ENCODE measurements at places on chromosomes 4 and X.

GRCh38 chr4:16160457-16160856 is 65.8 kb downstream of the TAPT1 start:
- no peak for DNase-seq

DNA sequence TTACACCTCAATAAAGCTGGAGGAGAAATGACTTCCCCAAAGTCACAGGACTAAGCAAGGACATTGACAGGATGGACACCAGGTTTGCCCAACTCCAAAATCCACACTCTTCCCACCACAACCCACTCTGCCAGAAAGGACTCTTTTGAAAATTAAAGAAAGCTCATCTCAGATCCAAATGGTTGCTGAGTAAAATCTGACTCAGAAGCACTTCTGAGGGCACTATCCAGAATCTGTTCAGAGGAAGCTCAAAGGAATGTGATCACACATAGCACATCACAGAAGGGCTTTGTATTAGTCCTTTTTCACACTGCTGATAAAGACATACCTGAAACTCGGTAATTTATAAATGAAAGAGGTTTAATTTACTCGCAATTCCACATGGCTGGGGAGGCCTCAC is 155.5 kb downstream of the RAB28 start:
- DNase-seq: no peak

- DNase-seq: no peak
Observed at GRCh38 chr4:39660757-39661156, 22.1 kb upstream of the SMIM14 start.

DNA sequence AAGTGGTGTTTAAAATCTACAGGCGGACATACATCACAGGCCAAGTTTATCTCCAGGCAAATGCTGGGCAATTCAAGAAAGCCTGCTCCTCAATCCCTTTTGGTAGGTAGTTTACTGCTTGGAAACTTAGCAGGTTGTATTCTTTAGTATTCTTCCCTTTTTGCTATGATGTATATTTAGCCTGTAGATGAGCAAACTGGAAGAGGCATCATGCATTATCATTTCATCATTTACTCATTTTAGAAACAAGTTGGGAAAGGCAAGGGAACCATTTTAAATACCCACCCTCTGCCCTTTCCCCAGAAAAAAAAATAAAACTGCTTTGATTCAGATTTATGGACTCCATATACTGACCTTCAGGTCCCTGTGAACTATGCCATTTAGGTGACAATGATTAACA is 213.2 kb downstream of the CAMK2D start:
- DNase-seq: no peak

DNA sequence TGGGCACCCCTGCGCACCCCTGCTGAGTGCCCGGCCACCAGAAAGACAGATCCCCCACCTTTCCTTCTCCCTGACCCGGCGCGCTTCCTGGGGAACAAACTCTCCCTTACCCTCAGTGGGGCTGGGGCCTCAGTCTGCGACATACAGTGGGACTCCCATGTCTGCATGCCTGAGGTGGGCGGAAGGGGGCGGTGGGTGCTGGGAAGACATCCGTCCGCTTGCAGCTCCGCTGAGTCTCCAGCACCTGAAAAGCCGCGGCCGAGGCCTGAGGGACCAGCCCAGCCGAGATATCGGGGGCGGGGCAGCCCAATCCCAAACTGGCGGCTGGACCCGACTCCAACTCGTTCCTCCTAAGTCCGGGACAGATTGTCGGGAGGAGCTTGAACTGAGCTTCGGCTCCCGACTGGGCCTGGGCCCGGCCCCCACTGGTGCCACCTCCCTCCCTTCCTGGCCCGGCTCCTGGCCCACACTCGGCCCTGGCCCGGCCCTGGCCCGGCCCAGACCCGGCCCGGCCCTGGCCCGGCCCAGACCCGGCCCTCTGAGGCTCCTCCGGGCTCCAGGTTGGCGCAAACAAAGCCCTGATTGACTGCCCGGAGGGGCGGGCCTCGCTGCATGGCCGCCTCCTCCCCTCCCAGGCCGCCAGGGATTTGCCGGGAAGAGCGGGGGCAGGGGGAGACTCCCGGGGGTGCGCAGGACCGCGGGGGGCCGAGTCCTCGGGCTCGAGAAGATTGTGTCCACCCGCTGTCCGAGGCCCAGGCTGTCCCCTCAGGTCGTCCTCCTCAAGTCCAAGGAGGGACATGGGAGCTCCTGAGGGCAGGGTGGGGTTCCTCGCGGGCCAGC is 877 bp upstream of the SLC16A2 start:
- DNase-seq: no peak

DNA sequence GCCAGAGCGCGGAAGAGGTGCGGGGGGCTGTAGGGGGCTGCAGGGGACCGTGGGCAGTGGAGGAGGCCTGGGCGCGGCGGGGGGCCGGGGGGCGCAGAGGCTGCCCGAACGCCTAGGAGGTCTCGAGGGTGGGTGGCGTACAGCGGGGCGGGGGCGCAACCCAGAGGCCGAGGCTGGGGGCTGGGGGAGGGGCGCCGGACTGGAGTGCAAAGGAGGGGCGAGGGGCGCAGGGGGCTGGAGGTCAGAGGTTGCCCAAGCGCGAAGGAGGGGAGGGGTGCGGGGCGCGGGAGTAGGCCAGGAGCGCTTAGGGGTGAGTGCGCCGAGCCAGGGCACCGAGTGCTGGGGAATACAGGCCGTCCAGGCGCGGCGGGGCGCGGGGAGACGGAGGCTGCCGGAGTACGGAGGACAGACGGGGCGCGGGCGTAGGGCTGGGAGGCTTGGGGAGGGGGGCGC is 255 bp downstream of the GYG2 start:
- DNase-seq: no peak

DNA sequence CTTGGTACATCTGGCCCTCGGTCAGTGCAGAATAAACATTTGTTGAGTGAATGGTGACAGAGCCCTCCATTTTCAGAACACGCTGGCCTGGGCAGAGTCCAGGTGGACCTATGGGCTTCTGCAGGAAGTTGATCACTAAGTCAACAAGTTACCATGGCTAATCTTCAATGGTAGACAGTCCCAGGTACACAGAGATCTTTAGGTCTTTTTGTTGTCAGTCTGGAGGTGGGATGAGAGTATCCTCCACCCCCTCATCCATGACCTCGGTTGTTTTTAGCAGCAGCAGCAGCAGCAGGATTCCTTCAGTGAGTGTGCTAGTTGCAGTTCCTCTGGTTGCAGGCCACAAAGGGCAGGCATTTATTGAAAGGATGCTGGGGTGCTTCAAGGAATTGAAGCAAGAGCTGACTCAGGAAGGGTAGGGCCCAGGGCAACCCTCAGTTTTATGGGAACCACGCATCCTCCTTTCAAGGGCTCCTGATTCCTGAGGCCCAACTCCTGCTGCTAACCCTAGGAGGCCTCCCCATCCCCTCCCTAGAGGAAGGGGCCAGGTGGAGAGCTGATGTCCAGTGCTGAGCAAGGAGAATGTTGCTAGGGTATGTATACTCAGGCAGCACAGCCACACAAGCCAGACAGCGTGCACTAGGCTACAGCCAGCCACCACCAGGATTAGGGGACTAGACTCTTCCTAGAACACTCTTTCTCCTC is 1.7 kb upstream of the USP27X start:
- DNase-seq: no peak

DNA sequence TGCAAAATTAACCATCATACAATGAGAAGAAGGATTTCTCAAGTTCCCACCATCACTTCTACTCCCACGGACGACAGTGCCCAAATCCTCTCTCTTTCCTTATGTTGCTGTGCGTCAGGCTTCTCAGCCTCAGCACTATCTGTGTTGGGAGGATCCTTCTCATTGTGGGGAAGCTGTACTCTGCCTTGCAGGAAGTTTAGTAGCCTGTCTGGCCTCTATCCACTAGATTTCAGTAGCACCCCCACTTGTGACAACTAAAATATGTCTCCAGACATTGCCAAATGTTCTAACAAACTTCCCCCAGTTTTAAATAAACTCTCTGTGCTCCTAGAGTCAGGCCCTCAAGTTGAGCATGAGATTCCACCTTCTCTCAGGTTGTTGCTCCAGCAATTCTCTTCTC is 545.9 kb upstream of the ZFP42 start:
- no peak for DNase-seq
